ENCODE measurements at places on chromosomes 7 and 10. TPM values are rescaled to one million over a fixed set of nuclear protein-coding genes. Genes with fewer than 3 reads are reported as not detected.

GRCh38 chr10:29157321-29157720 lies 131.5 kb upstream of the LYZL1 start:
- no peak for DNase-seq

DNA sequence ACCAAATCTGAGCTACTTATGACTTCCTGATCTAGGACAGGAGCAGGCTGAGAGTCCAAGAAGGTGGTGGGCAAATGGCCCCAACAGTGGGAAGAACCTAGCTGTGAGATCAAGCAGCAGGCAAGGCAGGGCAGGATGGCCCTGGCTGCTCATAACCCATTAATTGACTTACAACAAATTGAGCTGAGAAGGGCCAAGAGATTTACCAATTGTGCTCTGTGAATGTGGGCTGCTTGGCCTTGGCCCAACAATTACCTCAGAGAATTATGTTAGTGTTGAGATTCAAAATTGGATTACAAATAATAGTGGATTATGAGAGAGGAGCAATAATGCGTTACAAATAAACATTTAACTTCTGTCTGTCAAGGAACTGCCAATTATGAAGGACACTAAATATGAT lies 956.5 kb downstream of the KCNMA1 start:
- DNase-seq = no peak

DNA sequence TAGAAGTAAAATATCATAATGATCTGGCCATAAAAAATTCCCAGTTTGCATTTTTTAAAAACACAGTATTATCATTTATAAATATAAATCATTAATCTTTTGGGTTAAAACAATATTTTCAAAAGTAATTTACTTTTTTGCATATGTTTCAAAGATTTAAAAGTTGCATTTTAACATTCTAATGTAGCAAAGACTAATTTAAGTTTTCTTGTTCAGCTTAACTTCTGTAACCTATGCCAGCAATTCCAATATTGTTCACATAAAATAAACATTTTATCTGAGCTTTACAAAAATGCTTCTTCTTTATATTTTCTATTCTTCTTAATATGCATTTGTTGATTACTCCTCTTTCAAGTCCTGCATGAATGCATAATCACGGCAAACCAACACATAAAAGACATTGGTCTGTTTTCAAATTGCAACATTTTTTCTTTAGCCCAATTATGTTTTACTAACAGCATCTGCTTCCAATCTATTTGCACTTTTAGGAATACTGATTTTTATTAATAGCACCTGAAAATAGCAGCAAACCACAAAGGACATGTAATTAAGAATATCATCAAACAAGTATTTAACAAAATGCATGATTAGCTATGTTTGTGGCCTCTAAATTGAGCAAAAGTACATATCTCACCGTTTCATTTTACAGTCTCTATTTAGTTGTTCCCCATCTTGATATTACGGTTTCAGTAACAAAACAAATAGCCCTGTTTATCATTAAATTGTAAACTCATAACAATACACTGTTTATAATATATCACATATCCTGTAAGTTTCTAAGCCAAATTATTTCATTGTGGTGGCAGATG lies 286.9 kb upstream of the NFE2L3 start:
- DNase-seq = no peak

DNA sequence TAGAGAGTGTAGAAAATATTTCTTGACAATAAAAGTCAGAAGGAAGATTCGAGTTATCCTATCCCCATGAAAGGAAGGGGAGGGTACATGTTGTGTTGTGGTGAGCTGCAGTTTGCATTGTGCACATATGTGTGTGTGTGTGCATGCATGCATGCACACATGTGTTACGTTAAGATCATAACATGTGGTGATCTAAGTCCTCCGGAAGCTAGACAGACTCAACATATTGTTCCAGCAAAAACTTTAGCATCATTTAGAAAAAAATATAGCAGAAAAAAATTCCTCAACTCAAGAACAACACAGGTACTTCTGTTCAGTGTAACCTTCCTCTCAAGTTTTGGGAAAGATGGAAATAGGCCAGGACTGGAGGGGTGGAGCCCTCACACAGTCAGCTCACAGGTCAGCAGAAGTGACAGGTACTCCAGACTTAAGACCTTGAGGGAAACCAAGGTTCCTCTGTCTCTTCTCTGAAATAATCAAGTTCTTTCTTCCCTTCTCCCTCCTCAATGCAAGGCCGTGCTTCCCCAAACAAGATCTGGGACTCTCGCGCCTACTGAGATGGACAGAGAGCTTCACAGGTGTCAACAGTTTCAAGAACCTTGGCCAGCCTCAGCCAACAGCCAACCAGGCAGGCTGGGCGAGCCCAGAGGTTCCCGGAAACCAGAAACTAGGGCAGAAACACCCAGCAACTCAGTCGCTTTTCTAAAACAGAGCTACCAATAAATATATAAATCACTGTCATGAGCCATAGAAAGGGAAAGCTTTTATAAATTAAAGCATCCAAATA lies 205.2 kb downstream of the FAM107B start:
- no peak for DNase-seq

GRCh38 chr10:29734640-29734961 lies 99.8 kb upstream of the SVIL start:
- no peak for DNase-seq

DNA sequence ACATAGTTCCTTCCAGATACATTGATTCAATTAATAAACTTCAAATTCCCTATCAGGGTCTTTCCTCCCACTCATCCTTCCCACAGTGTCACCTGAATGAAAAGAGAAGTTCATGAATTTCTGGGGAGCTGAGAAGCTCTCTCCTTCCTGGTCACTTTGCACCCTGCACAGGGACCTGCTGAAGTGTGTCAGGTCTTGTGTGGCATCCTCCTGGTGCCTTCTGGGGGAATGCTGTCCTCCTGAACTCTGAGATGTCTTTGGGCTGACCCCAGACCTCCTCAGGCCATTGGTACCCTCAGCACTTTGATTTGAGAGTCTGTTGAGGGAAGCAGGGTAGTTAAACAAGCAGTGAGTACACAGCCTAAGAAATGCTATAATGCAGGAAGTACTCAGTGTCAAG lies 39.5 kb upstream of the ITGA8 start:
- DNase-seq = no peak

DNA sequence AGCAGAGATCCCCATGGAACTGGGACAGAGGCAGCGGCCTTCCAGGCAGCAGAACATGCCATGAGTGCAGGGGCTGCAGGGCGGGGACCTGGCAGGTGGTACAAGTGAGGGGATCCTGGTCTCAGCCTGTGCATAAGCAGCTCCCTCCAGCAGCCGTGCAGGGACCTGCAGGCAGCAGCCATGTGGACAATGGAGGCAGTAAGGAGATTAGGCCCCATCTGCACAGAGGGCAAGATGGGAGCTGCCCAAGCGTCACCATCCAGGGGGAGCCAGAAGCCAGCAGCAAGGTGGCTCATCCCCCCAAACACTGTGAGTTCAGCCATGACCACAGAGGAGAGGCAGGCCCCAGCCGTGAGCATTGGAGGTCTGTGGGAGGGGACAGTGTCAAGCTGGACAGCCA lies 3.1 kb downstream of the DDC start:
- no peak for DNase-seq

- no peak for DNase-seq
These were observed 16.5 kb downstream of the KIF5B start for GRCh38 chr10:32039734-32040133.

DNA sequence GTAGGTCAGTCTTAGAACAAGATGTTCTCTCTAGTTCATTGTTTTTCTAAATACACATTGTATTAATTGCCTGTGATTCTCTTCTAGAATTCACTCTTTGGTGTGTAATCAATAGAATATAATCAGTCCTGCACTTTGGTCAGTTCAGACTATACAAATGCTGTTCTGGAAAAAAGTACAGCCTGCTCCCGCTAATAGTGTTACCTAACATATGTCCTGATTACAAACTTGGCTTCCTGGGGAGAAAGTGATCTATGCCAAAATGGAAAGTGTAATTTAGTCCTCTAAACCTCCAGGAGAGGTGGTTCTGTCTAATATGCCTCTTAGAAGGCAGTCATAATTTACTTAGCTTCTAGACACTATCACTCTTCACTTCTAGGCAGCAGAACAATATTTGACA lies 215.5 kb downstream of the SEMA3D start:
- no peak for DNase-seq

- no peak for DNase-seq
These were observed 65.5 kb downstream of the FAM53B start for GRCh38 chr10:124678557-124679240.

DNA sequence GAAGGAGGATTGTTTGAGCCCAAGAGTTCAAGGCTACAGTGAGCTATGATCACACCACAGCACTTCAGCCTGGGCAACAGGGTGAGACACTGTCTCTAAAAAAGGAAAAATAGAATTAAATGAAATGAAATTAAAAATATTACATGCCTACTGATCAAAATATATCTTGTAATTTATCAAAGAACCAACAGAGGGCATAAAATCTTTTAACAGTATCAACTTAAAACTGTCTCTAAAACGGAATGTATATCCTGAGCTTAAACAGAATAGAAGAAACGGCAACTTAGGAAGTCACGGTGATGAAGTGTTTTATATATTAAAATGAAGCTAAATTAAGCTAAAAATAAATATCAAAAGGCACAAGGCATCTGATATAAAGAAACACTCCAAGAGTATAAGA lies 78.8 kb downstream of the MTPAP start:
- no peak for DNase-seq

DNA sequence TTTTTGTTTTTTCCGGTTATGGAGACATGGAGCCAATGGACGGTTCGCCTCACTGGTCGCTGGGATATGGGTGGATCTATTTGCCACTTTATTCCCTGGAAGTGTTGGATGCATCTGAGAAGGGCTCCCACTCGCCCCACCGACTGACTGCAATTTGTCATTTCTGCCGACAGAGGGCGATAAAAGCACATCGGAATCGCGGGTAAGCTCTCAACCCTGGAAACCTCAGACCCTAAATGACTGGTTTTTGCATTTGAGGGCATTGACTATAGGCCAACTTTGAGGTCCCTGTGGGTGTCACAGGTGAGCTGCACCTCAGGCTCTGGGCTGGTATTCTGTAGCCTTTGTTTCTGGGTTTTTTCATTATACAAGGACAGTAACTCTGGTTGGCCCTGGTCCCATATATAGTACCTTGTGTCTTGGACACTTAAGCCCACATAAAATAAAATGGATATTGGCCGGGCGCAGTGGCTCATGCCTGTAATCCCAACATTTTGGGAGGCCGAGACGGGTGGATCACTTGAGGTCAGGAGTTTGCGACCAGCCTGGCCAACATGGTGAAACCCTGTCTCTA lies 11.9 kb upstream of the OPALIN start:
- no peak for DNase-seq

DNA sequence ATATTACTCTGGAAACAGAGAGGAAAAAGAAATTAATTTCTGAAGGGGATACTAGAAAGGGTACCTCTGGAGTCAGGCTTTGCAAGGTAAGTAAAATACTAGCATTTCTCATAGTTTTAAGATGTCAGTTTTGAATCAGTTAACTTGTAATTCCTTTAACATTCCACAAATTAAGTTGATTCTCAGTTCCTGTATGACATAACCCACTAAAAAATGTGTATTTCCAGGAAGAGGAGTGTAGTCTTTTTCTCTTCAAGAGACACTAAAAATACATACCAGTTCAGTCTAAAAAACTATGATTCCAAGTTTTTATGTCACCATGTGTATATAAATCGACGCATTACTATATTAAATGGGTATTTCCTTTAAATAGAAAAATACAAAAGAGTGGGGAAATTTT lies 113.2 kb downstream of the CDK6 start:
- no peak for DNase-seq

DNA sequence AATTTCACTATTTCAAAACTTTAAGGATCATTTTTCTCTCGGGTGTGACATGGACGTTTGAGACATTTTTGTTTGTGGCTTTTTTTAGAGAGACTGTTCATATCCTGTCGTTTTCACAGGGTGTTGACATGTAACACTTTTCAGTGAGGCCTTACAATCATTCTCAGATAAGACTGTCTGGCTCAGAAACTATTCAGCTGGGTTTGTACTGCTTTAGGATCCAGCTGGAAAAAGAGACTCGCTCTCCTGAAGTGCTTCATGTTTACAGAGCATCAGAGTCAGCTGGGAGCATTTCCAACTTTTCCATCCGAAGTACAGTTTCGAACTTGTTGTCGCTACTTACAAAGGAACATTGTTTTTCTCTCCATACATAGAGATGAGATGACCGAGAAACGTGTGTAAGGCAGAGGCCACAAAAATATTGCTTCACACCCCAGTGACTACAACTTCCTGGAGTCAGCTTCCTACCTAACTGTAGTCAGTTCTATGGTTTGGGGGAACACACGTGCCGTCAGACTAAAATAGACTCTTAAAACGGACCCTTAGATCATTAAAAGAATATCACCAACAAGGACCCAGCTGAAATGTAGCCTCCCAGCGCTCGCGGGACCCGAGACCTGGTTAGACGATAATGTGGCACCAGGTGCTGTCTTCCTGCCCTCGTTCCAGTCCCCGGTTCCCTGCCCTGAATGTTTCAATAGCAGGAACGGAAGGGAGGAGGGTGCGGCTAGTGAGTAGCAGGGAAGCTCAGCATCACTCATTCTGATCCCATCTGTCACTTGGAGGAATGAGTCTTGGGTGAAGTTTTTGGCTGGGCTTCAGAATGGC lies 78.0 kb downstream of the MKI67 start:
- no peak for DNase-seq

GRCh38 chr7:86013662-86014061 lies 630.0 kb upstream of the GRM3 start:
- no peak for DNase-seq

DNA sequence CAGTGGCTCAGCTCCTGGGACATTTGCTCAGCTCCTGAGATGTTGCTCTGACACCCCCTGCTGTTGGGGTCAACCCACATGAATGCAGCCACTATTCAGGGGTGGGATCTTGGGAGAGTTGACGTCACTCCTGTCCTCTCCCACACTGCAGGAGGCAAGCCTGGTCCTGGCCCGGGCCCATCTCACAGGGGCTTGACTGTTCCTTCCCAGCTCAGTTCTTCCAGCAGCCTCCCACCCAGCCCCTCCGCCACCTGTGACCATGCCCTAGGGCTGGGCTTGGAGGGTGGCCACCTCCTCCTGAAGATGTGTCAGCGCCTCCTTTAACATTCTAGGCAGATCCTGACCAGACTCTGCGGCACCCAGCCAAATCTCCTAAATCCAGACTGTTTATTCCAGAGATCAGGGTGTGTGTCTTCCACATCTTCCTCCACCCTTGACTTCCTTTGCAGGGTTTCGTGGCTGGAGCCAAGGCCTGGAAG lies 19.1 kb upstream of the OPALIN start:
- no peak for DNase-seq

DNA sequence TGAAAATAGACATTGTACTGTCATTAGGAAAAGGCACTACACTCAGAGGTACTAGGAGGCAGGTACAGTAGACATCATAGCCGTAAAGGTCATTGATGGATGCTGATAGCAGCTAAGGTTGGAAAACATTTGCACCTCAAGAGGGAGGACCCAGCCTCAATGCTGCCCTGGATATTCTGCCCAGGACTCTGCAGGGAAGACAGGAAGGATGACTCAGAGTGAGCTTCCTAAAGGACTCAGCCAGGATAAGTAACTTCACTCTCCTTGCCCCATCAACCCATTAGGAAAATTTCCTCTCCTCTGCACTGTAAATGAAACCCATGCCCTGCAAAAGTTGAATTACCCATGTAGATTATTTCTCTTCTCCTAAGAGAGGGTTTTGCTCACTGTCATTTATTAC lies 617.9 kb upstream of the MKI67 start:
- no peak for DNase-seq

NUTM2B gene
- total RNA-seq = 0.03 TPM

NXPH1 gene
- total RNA-seq = not detected

Measured in SJSA1 (cell line).